Jurkat, Clone E6-1 (cell line): ENCODE measurements at places on chromosomes 11 and 22.
A peak's percentile ranks its signal among the peaks of the same experiment; 100 is the strongest.

DNA sequence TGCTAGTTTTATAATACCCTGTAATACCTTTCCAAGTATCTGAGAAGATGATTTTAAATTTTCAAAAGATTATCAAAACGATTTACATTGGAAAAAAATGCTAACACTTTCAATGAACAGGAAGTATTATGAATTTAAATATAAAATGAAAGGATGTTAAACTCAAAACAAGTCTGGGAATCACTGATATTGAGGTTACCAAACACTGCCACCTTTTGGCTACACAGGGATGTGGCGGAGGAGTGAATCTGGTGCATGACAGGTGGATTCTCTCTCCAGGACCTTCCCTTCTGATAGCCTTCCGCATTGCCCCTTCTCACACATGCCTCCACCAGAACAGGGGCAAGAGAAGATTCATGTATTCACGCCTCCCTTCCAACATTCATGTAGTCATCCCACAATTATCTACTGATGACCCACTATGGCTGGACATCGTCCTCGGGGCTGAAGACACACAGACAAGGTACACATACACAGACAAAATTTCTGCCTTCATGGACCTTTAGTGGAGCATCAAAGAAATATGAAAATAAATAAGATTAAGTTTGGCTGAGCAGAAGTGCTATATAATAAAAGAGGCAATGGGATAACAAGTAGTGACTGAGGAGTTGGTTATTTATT is 34.7 kb downstream of the ATG16L2 start:
- DNase-seq = peak; percentile 45

DNA sequence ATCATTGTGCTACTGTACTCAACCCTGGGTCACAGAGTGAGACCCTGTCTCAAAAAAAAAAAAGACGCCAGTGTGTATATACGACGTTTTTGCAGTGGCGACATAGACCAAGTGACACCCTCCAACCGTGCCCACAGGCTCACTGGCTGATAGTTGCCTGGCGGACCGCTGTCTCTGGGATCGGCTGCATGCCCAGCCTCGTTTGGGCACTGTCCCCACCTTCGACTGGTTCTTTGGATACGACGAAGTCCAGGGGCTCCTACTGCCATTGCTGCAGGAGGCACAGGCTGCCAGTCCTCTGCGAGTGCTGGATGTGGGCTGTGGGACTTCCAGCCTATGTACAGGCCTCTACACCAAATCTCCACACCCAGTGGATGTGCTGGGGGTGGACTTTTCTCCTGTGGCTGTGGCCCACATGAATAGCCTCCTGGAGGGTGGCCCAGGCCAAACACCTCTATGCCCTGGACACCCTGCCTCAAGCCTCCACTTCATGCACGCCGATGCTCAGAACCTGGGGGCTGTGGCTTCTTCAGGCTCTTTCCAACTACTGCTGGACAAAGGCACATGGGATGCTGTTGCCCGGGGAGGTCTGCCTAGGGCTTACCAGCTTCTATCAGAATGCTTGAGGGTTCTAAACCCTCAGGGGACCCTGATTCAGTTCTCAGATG is 1.3 kb downstream of the CSKMT start:
- DNase-seq = no peak

- no peak for DNase-seq
Measured at GRCh38 chr11:58186938-58187337, 1.9 kb upstream of the OR9Q2 start.

DNA sequence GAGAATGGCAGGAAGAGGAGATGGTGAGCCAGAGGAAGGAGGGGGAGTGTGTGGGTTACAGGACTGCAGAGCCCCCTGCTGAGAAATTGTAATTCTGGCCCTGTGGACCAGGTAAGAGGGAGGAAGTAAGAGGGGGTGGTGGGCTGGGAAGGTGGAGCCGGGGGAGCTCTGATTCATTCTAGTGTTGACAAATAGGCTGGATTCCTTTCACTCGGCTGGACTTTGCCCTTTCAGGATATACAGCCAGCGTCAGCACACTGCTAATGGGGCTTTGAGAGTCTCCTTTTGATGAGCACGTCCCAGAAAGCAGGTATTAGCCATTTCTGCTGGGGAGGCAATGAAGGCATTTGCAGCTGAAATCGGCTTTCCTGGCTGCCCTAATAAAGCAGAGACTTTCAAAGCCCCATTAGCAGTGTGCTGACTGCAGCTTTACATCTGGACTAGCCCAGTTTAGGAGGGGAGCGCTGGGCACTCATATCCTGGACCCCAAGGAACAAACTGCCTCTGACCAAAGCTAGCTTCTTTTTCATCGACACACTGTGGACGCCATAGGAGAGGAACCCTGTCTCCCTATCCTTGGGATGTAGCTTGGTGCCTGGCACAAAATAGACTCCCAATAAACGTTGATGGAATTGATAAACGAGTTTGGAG is 44.8 kb upstream of the CADM1 start:
- no peak for DNase-seq
